ENCODE measurements at places on chromosomes 4 and X.

- DNase-seq = peak; percentile 12
These were observed 1865.3 kb upstream of the AGA start for GRCh38 chr4:179307297-179308136.

DNA sequence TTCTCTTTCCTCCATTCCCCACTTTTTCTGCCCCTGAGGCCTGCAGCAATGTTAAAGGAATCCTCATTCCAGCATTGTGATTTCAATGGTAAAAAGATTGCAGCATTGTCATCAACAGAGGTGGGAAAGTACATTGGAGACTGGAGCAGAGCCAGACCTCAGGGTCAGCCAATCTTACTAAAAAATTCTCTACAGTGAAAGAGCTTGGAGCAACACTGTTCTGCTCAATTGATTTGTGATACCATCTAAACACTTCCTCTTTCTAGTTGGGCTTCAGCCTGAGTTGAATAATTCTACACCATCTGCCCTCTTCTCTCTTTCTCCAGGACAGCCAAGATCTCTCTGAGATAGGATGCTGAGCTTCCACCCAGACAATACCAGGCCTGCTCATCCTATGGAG lies 176.5 kb downstream of the AR start:
- DNase-seq = no peak

DNA sequence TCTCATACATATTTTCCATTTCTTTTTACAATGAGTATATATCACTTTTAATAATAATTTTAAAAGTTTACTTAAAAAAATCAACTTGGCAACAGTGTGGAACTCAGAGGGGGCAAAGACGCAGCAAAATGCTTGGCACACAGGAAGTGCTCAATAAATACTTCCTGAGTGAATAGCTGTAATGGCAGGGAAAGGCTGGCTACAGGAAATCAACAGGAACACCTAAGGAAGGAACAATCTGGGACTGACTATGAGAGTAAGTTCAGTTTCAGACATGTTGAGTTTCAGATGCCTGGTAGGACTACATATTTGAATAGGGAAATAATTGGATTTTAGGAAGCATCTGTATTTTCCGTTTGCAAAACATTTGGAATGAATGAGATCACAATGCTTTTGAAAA lies 137.6 kb downstream of the SCLT1 start:
- no peak for DNase-seq

GRCh38 chr4:178080312-178080711 lies 638.1 kb upstream of the AGA start:
- no peak for DNase-seq

GRCh38 chr4:36386691-36387090 lies 105.3 kb downstream of the DTHD1 start:
- DNase-seq = no peak

GRCh38 chrX:15512401-15512965 lies 11.9 kb downstream of the BMX start:
- no peak for DNase-seq

- no peak for DNase-seq
These were observed 57.0 kb upstream of the RAP1GDS1 start for GRCh38 chr4:98204236-98204553.

GRCh38 chr4:163554870-163555465 lies 60.5 kb downstream of the TMA16 start:
- peak; percentile 31 for DNase-seq

GRCh38 chr4:144223149-144223548 lies 82.6 kb upstream of the GYPA start:
- DNase-seq = no peak

DNA sequence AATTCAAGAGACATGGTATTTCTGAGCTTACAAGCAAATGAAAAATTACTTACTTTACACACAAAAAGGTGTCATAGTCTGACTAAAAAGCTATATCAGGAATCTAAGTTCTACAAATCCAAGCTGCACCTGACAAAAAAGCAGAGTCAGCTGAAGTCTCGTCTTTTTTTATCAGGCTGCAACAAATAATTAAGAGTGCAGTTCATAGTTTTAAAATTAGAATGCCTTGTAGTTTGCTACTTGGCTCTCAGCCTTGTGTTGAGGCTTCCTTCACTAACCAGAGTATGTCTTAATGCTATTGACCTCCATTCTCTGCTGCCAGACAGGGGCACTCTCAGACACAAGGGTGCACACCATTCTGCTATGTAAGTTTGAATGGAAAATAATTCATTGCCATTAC lies 940.7 kb downstream of the PCDH7 start:
- DNase-seq = no peak

GRCh38 chrX:151873096-151873495 lies 39.6 kb upstream of the MAGEA4 start:
- DNase-seq = no peak

GRCh38 chrX:65668377-65669310 lies 1.2 kb downstream of the MSN start:
- peak; percentile 56 for DNase-seq

DNA sequence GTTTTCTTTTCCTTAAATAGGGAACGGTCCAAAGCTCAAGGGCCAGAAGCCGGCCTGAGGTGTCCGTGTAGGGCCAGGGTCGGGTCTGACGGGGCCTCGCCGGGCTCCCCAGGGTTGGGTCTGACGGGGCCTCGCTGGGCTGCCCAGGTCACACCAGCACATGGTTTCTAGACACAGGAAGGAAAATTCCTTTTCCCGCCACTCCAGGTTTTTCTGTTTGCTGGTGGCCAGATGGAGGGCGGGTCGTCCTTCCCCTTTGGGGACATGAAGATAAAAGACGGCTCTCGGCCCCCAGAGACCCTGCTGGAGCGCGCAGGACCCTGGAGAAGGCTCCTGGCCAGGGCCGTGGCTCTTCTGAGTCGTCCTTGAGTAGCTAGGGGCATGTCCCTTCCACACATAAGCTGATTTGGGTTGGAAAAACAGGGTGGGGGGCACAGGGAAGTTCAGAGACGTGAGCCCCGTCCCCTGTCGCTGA lies 35.1 kb downstream of the PIGG start:
- no peak for DNase-seq

- DNase-seq = no peak
These were observed 41.2 kb upstream of the RNF150 start for GRCh38 chr4:141174457-141174856.

GRCh38 chr4:10123227-10124101 lies 6.9 kb upstream of the WDR1 start:
- DNase-seq = no peak

DNA sequence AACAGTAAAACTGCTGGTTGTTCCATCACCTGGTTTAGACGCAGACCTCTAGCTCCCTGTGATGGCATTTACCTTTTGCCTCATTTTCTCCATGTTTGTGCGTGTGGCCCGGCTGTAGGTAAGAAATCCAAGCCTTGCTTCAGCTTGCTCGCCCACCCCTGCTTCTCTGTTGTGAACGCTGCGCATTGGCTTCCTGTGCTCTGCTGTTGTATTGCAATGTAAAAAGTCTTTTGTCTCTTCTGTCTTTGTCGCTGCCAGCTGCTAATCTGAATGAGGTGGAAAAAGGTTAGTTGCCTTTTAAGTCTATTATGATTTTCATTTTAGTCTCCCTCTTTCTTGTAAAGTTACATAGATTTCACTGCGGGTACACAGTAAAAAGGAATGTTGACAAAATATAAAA lies 127.3 kb upstream of the PACRGL start:
- no peak for DNase-seq

- DNase-seq = no peak
These were observed 10.6 kb downstream of the SULT1E1 start for GRCh38 chr4:69849297-69849696.

DNA sequence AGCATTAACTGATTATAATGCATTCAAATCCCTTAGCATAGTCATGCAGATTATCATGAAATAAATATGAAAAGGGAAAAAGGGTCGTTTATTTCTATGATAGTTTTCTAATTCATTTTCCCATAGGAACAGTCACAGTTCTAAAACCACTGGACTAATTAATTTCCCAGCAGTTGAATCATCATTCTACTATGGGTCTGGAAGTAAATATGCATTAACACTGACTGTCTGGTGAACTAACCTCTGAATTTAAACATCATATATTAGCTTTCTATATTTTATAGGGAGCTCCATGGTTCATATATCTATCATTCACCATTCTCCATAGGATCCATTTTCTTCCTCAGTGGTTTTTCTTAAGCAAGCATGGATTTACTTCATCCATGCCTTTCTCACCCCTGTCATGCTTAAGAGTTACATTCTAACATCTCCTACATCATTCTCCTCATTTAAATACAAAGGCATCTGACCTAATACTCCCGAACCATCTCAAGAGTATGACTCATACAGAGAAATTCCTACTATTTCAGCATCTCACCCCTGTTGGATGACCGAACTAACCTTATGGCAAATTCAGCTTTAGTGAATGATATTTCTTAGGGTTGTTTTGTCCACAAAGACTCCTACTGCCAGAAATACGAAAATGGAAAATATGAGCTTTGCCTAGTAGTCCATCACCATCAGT lies 198.7 kb upstream of the ADAMTS3 start:
- no peak for DNase-seq

DNA sequence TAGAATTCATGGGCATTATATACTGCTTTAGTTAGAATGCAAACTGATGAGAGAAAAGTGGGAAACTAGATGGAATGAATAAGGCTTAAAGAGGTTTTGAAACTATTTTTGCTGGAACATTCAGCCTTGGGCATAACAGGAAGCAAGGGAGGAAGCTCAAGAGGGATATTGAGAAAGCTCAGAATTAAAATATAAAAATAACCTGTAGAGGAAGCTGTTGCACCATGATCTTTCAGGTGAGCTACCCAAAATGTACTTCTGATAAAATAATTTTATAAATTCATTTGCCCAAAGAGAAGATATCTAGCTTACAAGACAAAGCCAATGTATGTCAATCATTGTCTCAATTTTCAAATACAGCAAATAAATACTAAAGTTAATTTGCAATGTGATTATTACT lies 11.3 kb downstream of the GC start:
- DNase-seq = no peak

- DNase-seq = no peak
These were observed 278.8 kb downstream of the CRLF2 start for GRCh38 chrX:933611-934010.

DNA sequence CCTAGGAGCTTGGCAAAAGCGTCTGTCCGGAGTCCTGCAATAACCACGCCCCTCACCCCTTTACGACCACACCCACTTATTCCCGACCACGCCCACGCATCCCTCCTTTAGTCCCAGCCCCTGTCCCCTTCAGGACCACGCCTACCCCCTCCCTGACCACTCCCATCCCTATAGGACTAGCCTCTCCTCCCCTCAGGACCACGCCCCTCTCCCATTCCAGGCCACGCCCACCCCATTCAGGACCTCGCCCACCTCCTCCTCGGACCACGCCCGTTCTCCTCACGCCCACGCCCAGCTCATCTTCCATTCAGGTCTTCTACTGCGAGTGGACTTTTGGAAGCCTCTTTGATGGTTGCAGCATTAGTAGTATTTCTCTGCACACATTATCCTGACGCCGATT lies 131.2 kb upstream of the STX18 start:
- DNase-seq = no peak

DNA sequence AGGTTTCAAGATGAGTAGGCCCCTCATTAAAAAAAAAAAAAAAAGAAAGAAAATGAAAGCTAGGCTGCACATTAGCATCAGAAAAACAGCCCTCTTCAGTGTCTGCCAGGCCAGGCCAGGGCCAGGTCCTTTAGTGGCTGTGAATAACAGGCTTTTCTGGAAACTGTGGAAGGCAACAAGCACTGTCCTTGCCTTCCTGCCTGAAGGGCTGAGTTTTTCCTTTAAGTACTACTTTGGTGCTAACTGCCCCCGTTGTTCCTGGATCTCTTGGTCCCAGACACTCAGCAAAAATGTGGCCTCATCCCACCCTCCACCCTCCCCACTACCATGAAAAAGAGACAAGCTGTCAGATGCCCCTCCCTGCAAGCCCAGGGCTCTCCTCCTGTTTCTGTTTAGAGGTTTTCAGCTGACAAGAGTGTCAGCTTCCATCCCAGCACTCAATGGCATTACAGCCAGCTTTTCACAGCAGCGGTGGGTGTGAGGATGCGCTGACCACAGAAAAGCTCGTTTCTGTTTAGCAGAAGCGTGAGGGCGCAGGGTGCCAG lies 174.2 kb downstream of the NHS start:
- no peak for DNase-seq

- no peak for DNase-seq
These were observed 26.2 kb downstream of the UGT2B7 start for GRCh38 chr4:69122476-69122875.

GRCh38 chr4:87865288-87865687 lies 32.5 kb downstream of the MEPE start:
- DNase-seq = no peak

DNA sequence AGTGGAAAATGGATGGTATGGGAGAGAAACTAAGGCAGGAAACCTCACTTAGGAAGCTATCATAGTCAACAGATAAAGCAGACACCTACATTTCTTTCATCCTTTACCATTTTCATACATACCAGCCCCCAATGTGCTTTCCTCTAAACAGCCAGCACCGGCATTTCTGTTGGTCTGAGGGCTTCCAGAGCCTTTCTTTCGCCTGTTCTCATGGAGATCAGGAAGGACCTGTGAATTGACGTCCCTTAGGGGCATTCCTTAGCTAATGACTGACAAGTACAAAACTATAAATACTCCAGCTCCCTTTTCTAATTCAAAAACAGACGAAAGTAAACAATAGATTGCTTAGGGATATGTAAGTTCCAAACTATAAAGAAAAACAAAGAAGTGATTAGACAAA lies 215.5 kb upstream of the CNKSR2 start:
- no peak for DNase-seq

DNA sequence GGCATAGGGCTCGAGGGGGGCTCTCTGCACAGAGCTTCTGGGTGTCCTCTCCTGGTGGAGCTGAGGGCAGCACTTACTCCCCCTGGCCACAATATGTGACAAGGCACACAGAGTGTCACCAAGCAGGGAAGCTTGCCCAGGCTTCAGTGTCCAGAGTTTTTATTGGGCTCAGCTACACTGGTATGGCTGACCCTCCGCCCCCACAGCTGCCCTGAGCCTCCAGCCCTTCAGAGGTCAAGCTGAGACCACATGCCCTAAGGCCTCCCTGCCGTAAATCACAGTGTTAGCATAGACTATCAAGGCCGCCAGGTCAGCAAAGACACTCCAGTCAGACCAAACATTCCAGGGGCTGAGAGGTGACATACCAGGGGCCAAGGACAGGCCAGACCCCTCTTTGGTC lies 59.0 kb downstream of the EVC start:
- DNase-seq = no peak

DNA sequence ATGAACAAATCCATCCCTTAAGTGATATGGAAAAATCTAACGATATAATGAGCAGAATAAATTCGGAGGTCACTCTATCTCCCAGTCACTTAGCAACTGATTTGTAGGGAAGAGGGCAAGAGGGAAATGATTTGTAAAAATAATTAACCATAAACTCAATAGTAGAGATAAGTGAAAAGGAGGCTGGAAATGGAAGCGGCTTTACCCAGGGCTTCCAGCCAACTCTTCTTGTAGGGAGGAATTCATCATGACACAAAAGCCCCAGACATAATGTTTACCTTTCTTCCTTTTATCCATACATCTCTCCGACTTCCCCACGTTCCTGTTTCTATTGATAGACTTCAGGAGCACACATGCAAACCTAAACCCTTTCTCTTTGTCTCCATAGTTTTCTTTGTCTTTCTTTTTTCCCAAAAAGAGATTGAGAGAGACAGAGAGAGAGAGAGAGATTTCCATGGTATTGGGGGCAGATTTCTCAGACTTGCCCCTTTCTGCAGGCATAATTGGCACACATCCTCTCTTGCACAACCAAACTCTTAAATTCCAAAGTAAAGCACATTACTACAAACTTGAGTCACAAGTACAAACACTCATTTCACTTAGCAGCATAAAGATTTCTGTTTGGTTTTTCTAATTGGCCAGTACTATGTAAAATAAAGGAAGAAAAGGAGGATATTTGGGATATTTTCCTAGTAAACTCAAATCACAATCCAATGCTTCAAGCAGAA lies 140.9 kb downstream of the MAPK10 start:
- no peak for DNase-seq

Data from CD4-positive, alpha-beta T cell treated with Interleukin-12 subunit alpha and Interleukin-12 subunit beta, for 1 hour (primary cell).